Urothelium cell line (cell line): ENCODE measurements at places on chromosomes 6 and 20.

- DNase-seq = no peak
Observed at GRCh38 chr6:154367336-154367735, 10.7 kb upstream of the IPCEF1 start.

- DNase-seq = no peak
Observed at GRCh38 chr6:46105568-46105967, 24.2 kb upstream of the ENPP4 start.

DNA sequence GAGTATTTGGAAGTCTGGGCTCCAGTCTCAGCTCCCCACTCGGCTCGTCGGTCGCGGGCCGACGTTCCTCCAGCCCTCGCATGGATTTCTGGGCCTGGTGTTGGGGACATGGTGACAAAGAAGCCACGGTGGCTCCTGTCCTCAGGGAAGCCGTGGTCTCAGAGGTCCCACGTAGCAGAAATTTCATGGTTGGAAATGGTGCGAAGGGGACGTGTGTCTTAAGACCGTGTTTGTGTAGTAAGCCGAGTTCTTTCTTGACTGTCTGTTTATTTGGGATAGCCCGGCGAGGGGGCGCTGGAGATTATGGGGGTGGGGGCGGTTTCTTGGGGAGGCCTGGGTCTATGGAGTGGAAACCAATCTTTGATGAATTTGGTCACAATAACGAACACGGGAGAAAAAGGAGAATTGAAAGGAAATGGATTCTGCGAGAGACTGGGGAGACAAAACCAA is 23.5 kb upstream of the MAP3K7 start:
- DNase-seq = no peak

DNA sequence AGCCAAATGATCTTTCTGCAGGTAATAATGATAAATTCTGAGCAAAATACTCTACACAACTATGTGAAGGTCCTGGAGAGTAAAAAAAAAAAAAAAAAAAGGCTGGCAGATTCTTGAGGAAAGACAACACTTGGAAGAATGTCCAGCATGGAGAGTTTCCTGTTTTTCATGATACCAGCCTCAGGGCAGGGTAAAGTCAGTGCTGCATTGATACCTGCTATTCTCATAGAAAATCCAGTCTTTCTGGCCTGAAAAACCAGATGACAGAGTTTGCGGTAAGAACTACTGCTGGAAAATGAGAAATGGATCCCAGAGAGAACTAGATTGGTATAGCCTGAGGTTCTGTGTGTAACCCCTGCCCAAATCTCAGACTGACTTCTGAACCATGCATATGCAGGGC is 89.1 kb downstream of the AFG1L start:
- DNase-seq = no peak

DNA sequence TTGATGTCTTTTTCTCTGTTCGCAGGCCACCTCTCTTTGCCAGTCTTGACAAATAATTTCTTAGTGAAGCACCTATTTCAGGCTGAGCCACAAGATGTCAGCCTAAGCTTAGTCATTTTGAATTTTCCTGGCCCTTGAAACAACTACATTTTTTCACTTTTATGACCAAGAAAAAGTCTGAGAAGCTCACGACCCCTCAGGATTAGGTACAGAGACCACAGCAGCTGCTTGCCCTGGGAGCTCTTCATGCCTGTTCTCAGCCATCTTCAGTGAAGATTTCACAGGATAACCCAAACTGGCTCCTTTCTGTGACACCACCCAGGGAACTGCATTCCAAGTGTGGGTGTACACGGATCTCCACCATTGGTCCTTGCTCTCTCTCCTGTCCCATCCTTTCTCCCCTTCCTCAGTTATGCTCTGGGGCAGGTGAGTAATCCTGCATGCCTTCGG is 38.4 kb upstream of the SPTLC3 start:
- DNase-seq = peak; percentile 41

GRCh38 chr6:1580585-1580984 is 29.1 kb upstream of the FOXC1 start:
- DNase-seq = no peak

- no peak for DNase-seq
Observed at GRCh38 chr20:36010076-36010475, 41.7 kb downstream of the CNBD2 start.

GRCh38 chr6:9240861-9241260 is 805.5 kb upstream of the SLC35B3 start:
- DNase-seq = no peak

DNA sequence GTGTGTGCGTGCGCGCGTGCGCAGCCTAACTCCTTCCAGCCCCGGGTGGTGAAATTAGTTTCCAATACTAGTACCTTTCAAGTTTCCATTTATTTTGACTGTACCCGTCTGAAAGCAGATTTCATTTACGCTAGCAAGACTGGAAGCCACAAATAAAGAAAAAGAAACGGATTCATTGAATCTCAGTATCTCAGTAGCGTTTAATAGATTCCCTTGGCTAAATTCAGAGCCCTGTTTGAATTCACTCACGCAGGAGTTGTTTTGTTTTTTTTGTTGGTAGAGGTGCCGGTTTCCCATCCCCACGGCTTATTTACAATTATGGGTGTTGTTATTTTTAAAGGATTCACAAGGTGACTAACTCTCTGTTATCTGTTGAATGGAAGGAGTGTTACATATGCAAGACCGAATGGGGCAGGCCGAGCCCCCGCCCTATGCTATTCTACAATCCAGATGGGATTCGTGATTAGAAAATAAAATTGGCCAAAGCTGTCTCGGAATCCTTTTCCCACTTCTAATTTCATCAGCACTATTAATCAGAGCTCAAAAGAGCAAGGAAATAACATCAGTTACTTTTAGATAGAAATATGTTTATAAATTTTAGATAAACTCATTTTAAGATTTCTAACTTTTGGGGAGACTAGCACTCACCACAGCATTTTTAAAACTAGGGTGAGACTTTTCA is 2.3 kb upstream of the INSM1 start:
- no peak for DNase-seq

DNA sequence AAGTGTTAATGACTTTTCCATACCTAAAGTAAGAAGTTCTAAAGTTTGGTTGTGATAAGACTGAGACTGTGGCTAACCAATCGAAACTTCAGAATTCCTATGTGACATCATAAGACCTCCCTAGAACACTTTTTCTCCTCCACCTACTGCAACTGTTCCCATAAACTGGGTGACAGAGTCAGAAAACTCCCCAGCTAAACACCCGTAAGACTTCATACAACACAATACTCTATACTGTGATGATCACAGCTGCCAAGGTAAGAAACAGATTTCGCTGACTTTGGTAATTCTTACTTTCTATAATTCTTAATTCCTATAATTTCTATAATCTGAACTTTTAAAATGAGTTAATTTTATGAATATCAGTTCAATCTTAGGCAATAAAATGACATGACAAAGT is at the start of gene PLN:
Gene PLN (plus strand): TSS at position 161 of the 400 bp plus-strand sequence. CDS start 10,626 bp downstream, outside the sequence.
- DNase-seq = no peak

GRCh38 chr6:152008779-152009178 is 201.3 kb downstream of the ESR1 start:
- DNase-seq = no peak

DNA sequence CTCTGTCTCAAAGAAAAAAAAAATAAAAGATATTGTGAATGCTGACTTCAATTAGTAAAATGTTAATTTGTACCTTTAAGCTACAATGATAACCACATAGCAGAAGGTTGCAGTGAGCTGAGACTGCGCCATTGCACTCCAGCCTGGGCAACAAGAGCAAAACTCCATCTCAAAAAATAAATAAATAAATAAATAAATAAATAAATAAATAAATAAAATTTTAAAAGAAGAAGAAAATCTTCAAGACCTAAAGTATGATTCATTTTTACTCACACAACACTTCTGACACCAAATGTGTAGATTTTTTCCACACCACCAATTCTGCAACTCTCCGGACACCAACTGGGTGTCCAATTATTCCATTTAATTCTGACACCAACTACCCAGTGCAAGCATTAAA is 28.8 kb upstream of the MBOAT1 start:
- no peak for DNase-seq

- peak; percentile 36 for DNase-seq
Observed at GRCh38 chr20:40265825-40266533, 423.1 kb downstream of the MAFB start.

DNA sequence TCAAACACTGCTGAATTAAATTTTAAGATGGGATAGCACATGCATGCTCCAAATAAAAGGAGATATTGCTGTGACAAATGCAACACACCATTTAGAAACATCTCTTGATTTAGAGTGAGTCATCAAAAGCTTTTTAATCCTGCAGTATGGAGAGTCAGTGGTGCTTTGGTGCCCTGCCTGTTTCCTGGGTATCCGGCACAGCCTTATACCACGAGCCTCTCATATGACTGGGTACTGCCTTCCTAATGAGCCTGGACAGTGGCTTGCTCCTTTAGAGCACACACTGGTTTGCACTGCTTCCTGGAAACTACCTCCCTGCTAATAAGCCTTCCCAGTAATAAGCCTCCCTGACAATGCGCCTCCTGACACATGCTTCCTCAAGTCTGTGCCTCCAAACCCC is 65.3 kb upstream of the KCNK16 start:
- no peak for DNase-seq

- peak; percentile 63 for DNase-seq
Observed at GRCh38 chr6:44219053-44219814, 2.5 kb downstream of the MYMX start.
